ENCODE measurements at places on chromosomes 16 and 17.

- DNase-seq = no peak
These were observed 22.7 kb downstream of the FAM83G start for GRCh38 chr17:18981642-18982424.

DNA sequence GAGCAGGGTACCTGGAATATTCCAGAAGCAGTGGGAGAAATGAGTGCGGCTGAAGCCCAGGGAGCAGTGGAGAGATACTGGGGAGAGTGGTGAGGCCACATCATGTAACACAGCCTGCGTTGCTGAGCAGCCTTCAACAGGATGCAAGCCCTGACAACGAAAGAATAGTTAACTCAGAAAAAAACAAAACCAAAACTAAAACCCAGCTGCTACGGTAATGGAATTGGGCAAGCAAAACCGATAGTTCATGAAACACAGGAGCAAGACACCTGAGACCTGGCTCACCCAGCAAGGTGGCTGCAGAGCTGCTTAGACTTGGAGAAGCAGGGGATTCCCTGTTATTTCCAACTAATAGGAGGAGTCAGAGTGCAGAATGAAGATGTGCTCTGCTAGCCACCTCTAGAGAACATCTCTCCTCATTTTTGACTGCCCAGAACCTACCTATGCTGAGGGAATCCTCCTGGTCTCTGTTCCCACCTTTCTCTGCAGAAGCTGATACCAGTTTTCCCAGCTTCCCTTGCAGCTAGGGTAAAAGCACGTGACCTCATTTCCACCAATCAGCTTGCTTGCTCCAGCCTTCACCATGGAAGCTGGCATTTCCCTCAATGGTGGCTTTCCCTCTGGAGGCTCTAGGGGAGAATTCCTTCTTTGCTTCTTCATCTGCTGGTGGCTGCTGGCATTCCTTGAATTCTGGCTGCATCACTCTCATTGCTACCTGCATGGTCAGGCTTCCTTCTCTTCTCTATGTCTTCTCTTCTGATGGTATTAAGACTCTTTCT is 59.4 kb upstream of the XYLT1 start:
- DNase-seq = no peak

DNA sequence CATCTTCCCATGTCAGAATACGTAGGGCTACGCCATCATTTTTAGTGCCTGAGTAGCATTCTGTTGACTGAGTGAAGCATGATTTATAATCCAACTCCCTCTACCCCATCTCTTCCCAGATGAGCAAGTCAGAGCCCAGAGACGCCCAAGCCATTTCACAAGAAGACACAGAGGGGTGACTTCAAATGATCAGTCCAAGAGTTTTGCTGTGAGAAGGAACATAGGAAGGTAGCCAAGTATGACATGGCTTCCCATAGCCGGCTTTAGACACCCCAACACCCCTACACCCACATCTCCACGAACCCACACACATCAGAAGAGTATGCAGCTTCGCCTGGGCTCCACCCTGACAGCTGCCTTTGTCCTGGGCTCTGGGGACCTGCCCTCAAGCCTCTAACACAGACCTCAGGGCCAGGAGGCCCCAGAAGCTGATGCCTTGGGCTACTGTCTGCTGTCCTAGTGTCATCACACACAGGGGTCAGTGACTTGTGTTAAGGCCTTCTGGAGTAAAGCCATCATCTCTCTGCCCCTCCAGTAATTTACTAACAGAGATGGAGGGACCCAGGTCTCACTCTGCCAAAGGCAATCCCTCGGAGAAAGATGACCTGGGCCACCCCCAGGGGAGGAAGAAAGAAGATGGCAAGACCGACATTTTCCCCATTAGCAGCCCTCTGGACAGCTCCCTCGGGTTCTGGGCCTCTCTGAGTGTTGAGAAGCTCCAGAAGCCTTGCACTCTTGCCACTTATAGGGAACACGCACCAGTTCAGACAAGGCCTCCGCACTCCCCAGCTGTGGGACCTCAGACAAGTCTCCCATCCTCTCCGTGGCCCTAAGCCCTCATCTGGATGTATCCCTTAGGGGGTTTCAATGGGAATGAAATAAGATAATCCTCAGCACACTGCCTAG is 38.7 kb upstream of the MRPS23 start:
- DNase-seq = no peak

GRCh38 chr16:12084436-12084835 is 107.9 kb downstream of the SNX29 start:
- DNase-seq = no peak

GRCh38 chr16:68388124-68388523 is 60.2 kb downstream of the SMPD3 start:
- DNase-seq = no peak
